ENCODE measurements at places on chromosomes 2 and 18.

GRCh38 chr18:57806978-57807285, 3.8 kb upstream of the ATP8B1 start:
- no peak for DNase-seq

DNA sequence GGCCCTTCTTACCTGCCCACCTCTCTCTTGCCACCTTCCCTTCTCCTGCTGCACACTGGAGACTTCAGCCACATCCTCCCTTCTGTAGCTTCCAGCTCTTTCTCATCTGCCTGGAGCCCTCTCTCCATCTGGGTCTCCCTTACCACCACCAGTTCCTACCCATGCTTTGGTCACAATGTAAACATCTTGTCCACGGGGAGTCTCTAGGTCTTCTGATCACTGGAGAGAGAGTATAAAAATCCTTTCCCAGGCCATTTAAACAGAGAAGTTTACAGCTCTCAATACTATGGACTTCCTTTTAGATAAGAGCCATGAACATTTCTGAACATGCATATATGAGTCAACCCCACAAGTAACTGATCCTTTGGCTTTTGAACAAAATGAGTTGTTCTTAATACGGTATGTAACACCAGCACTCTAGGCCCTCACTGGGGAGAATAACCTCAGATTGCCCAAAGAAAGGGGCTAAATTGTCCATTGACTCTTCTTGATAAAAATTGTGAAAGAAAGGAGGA, 5.8 kb downstream of the ARHGAP25 start:
- no peak for DNase-seq

DNA sequence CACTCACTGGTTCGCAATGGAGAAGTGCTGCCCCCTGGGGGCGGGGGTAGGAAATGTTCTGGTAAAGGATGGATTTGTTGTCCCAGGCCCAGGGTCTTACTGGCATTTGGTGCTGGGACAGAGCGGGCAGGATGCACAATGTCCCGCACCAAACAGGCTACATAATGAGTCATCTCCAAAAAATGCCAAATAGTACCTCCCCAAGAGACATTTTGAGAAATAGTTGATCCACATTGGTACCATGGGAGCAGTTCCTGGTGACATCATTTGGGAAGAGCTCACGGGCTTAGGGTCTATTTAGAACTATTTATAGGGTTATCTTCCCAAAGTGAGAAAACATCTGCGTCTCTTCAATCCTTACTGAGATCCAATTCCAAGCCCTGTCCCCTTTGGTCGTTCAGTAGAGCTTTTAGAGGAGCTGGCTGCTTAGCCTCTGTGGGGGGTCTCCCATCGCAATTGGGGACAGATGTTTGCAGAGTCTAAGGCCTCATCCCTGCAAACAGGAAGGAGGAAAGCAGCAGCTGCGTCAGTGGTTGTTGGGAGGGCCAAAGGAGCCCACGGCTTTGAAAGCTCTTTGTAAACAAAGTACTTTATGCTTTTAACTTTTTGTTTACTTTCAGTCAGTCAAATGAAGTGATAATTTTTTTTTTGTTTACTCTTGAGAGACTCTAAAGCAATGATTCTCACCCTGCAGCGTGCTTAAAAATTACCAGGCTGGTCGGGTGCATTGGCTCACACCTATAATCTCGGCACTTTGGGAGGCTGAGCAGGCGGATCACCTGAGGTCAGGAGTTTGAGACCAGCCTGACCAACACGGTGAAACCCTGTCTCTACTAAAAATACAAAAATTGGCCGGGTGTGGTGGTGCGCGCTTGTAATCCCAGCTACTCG, 49.3 kb downstream of the GREB1 start:
- peak; percentile 25 for DNase-seq

DNA sequence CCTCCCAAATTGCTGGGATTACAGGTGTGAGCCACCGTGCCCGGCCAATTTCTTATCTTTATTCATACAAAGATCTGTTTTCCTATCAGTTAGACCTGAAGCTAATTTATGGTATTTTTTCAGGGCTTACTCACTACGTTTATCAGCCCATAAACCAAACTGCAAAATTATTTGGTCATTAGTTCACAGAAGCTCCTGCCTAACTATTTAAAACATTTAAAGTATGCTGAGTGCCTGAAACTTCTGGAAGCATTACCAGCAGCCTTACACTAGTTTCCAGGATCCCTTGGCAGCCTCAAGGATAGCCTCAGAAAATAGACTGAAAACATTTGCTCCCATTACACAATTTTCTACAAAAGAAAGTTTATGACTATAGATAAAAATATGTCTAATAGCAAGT, 68.8 kb downstream of the GALNT13 start:
- DNase-seq = no peak

DNA sequence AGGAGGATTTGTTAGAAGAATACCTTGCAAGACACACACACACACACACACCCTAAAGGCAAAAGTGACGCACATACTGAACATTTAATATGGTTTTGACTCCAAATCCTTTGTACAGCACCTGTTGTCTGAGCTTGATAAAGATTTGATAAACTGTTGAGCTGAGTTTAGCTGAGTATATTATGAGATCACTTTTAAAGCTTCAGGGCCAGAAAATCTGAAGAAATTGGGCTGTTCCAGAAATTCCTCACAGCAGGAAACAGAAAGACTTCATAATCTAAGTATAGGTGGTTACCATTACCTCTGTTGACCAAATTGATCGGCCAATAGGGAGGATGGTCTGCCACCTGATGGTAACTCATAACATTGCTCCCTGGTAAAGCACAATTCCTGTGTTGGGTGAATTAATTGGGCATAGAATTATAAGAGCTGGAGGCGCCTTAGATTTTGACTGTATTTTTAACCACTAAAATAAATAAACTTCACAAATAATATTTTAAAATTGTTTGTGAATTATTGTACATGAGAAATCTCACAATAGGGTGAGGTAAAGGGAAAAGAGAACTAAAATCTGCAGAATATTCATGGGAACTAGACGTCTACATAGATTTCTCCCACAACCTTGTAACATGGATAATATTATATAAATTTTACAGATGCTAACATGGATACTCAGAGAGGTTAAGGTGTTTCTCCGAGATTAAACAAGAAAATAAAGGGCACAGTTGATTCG, 21.8 kb upstream of the RPIA start:
- peak; percentile 50 for DNase-seq

GRCh38 chr2:24885221-24886125, 34.6 kb downstream of the ADCY3 start:
- DNase-seq = peak; percentile 55

GRCh38 chr2:71557321-71557720, 104.0 kb downstream of the DYSF start:
- no peak for DNase-seq

DNA sequence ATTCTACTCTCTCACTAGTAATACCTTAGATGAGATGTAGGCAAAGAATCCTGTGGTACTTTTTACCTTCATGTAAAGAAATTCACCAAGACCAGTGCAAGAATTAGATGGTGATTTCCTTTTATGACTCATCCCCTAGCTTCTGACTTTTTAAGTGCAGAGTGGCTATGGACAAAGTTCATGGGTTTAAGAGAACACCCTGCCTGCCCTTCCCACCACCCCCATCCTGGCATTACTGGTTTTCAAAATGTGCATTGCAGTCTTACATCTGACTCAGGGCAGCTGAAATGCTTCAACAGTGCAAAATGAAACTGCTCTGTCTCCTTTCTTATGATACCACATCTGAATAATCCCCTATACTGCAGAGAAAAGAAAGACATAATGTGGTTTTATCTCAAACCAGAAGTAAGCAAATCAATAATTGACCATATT, 22.6 kb downstream of the MAIP1 start:
- DNase-seq = no peak

DNA sequence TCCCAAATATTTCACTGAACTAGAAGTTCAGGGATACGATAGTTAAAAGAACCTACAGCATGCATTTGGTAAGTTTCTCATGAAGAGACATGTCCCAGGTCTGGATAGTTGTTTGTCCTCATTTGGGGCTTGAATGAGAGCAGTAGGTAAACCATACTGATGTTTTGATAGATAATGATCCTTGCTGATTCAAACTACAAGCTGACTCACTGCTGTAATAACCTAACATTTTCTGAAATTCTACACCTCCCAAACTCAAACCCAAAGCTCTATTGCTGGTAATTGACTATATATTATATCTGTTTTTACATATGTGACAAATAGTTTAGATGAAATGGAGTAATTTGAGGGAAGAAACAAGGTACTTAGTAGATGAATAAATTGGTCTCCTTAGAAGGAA, 154.1 kb upstream of the BOD1L2 start:
- no peak for DNase-seq

DNA sequence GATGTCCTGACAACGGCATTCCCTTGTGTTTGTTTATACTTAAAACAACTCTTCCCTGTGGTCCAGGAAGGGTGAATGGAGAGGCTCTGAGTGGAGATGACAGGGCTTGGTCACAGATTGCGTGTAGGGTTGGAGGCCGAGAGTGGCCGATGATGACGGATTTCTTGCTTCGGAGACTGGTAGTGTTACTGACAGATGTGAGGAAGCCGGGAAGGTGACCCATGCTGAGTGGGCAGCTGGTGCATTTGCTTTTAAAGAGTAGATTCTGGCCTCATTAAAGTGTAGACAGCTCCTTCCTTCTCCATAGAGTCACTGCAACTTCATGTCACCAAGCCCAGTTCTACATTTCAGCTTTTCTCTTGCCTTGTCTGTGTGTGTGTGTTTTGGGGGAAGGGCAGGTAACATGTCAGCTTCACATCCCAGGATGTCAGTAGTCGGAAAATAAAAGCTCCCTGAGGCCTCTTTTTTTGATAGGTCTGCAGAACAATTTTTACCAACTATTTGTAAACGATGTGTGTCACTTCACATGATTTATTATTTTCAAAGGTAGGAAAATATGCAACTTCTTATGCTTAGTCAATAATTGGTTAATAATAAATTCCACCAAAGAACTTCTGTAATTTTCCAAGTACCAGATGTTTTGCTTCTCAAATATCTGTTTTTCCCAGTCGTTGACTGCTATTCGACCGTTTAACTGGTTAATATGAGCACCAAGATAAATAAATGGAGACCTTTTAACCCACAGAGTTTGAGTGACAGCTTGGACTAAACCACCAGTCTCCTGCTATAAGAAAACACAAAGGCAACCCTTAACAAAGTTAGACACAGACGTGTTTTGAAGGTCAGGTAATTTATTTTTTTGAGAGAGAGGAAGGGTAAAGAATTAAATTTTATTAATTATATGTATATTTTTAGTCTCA, 436.9 kb downstream of the SLC4A3 start:
- no peak for DNase-seq

DNA sequence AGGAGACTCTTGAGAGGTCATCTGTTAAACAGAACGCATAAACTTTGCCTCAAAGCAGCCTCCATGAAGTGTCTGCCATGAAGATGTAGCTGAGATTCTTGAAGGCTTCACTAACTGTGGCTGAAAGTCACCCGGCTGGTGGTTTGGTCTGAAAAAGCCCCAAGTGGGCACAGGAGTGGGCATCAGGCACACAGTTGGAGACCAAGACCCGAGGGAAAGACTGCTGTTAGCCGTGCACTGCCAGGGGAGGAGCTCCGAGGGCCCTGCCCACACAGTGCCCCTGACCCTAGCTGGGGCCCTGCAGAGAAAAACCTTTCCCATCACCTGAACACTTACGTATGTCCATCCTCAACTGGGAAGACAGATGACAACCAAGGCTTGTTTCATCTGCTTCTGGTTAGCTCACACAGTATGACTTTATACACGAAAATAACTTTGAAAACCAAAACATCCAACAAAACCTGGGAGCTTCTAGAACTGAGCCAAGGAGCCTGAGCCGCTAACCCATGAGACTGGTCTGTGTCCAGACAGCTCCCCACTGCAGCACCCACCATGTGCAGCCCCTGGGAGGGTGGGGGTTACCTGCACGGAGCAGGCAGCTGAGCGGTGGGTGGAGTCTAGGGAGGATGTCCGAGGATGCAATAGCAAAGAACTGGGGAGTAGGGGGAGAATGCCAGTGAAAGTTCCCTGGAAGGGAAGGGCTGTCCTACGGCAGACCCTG, 15.4 kb downstream of the HJURP start:
- DNase-seq = no peak

GRCh38 chr2:175036582-175037018, 31.4 kb upstream of the CHN1 start:
- peak; percentile 11 for DNase-seq

GRCh38 chr2:9020267-9020666, 16.8 kb upstream of the MBOAT2 start:
- DNase-seq = no peak

DNA sequence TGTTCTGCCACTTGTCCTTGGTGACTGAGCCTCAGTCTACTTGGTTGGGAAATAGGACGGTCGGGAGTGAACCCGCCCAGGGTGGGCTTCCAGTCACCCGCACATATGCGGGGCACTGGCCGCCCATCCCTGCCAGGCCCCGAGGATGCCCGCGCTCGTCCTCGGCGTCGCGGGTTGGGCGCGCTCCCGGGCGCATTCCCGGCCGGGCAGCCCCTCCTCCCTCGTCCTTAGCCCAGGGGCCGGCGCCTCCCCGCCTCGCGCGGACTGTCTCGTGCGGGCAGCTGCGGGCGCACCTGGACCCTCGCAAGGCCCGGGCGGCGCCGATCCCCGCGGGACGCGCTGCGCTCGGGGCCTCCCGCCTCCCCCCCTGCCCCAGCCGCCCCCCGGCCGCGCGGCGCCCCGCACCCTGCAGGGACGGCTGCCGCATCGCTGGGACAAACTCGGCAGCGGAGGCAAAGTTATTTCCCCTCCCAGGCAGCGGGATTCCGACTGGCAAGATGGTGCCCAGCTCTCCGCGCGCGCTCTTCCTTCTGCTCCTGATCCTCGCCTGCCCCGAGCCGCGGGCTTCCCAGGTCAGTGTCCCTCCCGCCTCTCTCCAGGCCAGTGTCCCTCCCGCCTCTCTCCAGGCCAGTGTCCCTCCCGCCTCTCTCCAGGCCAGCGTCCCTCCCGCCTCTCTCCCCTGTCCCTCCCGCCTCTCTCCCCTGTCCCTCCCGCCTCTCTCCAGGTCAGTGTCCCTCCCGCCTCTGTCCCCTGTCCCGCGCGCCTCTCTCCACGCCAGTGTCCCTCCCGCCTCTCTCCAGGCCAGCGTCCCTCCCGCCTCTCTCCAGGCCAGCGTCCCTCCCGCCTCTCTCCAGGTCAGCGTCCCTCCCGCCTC, at the start of gene FBLN7:
FBLN7 (plus strand) TSS at position 227 of the 874 bp plus-strand sequence; CDS start at position 498, 271 bp downstream.
- DNase-seq = no peak

GRCh38 chr2:158553257-158553656, 96.5 kb downstream of the PKP4 start:
- no peak for DNase-seq

GRCh38 chr18:10131460-10132395, 217.9 kb downstream of the VAPA start:
- no peak for DNase-seq

DNA sequence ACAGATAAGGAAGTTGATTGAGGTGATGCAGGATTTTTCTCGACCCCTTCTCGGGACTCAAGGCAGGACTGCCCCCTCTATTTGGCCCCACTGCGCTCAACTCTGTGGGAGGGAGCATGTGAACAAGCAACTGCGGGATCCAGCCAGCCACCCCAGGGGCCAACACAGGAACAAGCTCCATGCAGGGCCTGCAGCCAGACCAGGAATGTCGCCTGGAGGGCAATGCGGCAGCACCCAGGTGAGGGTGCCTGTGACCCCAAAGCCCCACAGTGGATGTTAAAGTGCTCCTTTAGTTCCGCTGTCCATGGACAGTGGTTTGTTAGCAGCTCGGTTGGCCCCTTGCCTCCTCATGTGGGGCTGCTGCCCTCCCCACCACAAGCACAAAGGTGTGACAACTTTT, 57.1 kb downstream of the HRH4 start:
- no peak for DNase-seq
